T-helper 17 cell (primary cell): ENCODE measurements at places on chromosomes 2 and 18. TPM values are rescaled to one million over a fixed set of nuclear protein-coding genes. Genes with fewer than 3 reads are reported as not detected.

DNA sequence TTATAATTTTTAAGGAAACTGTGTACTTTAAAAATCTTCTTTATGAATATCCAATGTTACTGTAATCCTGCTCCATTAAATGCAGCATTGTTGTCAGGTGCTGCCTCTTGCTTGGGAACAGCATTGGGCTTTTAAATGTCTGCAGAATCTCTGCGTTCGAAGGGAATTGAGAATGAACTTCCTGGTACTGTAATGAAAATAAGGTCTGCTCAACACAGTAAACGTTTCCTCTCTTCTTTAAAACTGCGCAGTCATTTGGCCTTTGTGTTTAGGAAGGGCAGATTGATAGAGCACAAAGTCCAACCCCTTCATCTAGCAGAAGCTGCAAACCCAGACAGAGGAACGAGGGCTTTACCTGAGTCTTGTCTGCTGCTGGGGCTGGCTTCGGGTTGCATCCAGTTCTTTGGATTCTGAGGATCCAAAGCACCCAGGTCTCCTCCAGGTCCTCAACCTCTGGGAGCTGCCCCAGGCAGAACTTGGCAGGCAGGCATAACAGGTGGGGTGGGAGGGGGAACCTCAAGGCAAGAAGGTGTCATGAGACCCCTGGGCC, 104.5 kb downstream of the UGGT1 start:
- no peak for DNase-seq

- DNase-seq: no peak
These were observed 126.0 kb downstream of the MBP start for GRCh38 chr18:77006305-77007175.

DNA sequence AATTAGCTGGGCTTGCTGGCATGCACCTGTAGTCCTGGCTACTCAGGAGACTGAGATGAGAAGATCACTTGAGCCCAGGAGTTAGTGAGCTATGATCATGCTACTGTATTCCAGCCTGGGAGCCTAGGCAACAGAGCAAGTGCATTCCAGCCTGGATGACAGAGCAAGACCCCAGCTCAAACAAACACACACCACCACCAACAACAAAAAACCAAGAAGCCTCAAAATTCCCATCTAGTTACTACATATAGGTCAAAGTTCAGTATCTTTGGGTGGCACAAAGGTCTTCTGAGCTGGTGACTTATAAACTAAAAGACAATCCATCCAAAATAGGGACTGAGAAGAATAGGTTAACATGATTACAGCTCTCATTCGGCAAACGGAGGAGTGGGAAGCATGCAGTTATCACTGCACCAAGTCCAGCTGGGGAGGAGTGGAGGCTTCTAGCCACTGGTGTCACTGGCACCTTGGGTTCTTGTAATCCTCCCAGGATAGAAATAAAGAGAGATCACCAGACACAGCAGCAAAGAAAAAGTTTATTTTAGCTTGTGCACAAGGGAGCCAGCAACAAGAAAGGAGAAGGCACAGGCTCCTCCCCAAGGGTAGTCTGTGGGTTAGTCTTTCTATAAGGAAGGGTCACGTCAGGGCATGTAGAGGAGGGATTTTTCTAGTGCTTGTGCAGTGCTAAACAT, 57.4 kb downstream of the SH2D6 start:
- DNase-seq: no peak

GRCh38 chr2:100196786-100197494, 54.5 kb upstream of the AFF3 start:
- no peak for DNase-seq

DNA sequence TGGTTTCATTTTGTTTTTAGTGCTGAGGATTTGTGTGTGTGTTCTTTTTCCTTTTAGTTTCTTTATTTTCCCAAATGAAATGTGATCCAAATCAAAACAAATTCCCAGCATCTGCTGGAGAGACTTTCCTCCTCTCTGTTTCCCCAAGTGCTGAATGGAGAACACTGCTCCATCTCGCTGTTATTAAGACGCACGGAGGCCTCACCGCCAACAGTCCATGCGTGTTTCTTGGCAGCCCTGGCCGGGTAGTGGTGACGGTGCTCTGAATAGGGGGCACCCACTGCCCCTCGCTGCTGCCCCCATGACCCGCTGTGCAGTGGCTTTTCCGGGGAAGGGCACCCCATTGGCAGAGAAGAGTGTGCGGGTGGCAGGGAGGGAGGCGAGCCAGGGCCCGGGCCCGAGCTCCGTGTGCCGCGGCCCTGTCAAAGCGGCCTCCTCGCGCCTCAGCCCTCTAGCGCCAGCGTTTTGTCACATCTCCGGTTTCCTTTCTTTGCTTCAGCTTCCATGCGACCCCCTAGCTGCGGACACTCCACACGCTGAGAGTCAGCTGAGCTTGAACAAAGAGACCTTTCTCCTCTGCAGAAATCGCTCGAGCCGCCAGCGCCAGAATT, 473.7 kb upstream of the SALL3 start:
- no peak for DNase-seq

- DNase-seq: no peak
These were observed 16.0 kb downstream of the EVX2 start for GRCh38 chr2:176067589-176068418.

GRCh38 chr2:169727065-169727464, 6.6 kb upstream of the KLHL23 start:
- no peak for DNase-seq

DNA sequence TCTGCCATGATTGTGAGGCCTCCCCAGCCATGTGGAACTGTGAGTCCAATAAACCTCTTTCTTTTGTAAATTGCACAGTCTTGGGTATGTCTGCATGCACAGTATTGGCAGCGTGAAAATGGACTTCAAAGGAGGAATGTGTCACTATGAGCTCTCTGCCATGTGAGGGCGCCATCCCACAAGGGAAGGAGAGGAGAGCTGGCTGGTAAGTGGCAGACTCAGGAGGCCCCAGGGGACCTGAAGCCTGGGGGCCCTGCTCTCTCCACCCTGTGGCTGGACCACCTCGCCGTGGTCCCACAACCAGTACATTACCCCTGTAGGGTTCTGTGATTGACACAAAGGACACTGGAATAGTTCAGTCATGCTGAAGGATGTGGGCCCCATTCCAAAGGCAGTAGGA, 122.1 kb downstream of the RPIA start:
- DNase-seq: no peak

DNA sequence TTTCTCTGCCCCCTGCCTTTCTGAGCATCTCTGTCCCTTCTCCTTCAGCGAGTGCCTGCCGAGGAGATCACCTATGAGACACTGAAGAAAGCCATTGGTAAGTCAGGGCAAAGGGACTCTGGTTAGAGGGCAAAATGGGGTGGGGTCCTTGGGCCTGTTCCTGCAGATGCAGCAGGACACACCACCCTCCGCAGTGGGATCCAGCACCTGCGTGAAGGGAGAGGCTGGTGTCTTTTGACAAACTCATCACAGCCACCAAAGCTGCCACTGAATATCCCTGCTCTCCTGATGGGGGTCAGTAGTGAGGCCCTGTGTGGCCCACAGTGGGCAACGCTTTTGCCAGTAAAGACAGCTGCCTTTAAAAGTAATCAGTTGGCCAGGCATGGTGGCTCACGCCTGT, 18.7 kb downstream of the POMC start:
- DNase-seq: no peak

- no peak for DNase-seq
These were observed 216.8 kb downstream of the CAMKMT start for GRCh38 chr2:44578471-44579093.

ANKRD30BL gene
- not detected for total RNA-seq

CCL20 gene
- total RNA-seq: 24.3 TPM

EXOC6B gene
- total RNA-seq: 17.3 TPM

LCT gene
- 0.10 TPM for total RNA-seq
